ENCODE measurements at places on chromosomes 1 and 21. TPM values are rescaled to one million over a fixed set of nuclear protein-coding genes. Genes with fewer than 3 reads are reported as not detected.

Gene KCNQ4
- 1.5 TPM for total RNA-seq

Gene FTCD
- total RNA-seq: 0.65 TPM

Gene RIIAD1
- not detected for total RNA-seq

Gene KCNN3
- total RNA-seq: not detected

Gene MYOM3
- not detected for total RNA-seq

Gene SLC37A1
- total RNA-seq: 25.4 TPM

Gene ABCB10
- 26.5 TPM for total RNA-seq

Gene GPX7
- 13.5 TPM for total RNA-seq

DNA sequence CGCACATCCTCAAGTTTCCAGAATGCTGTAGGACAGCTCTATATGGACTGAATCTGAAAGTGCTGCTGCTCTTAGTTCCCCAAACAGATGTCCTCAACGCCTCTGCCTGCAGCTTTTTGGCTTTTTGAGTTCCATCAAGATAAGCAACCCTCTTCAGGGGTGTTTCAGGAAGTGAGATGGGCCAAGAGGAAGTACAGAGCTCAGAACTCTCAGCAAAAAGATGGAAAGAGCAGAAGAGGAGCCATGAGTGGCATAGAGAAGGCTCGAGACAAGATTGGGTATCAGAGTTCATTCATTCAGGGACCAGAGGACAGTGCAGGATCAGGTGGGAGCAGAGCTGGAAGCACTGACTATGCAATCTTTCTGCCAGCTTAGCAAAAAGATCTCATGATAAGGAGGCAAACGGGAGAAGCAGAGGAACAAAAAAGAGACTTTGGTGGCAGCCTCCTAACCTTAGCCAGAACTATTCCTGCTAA, at the start of the genes ADORA3 and TMIGD3:
Gene ADORA3 (minus strand): TSS at position 49 of the 476 bp plus-strand sequence. CDS start 279 bp downstream, outside the sequence.
Gene TMIGD3 (minus strand): TSS at position 49 of the 476 bp plus-strand sequence. CDS start 279 bp downstream, outside the sequence.
- H3K27ac ChIP-seq: peak within 1 kb of the TSS; percentile 78
- peaks cover 47% of the 10 kb centered on the region for H3K4me1 ChIP-seq
- no peaks in the 10 kb centered on the region for H3K27me3 ChIP-seq
- peaks cover 3% of the 10 kb centered on the region for H3K36me3 ChIP-seq
- DNase-seq: no peak

DNA sequence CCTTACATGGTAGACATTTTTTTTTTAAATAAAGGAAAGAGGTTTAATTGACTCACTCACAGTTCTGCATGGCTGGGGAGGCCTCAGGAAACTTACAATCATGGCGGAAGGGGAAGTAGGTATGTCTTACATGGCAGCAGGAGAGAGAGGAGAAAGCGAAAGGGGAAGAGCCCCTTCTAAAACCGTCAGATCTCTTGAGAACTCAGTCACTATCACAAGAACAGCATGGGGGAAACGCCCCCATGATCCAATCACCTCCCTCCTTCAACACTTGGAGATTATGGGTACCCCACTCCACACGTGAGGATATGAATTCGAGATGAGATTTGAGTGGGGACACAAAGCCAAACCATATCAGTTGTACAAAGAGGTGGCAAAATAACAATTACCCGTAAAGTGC, 301.7 kb downstream of the GRIK1 start:
- peaks cover 3% of the 10 kb centered on the region for H3K36me3 ChIP-seq
- no peak overlapping the region for H3K27ac ChIP-seq
- no peak for DNase-seq
- peaks cover 2% of the 10 kb centered on the region for H3K27me3 ChIP-seq

DNA sequence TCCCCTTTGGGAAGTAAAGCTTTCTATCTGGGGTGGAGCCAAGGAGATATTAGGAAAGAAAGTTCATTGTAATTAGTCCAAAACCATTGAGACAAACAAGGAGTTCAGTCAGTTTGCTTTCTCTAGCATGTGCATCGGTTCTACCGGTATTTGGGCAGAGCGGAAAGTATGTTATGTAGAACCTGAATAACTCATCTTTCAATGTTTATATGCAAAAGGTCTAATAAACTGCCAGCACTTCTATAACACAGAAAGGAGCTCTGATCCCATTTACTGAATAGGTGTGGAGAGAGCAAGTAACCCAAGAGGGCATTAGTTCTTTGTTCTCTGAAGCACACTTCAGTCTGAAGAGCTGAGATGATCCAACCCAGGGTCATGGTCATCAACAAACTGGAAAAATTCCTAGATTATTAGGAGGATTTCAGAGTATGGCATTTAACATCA, 3.5 kb downstream of the TGFB2 start:
- DNase-seq: no peak
- peaks cover 54% of the 10 kb centered on the region for H3K27me3 ChIP-seq
- H3K4me3 ChIP-seq: no peak overlapping the region

DNA sequence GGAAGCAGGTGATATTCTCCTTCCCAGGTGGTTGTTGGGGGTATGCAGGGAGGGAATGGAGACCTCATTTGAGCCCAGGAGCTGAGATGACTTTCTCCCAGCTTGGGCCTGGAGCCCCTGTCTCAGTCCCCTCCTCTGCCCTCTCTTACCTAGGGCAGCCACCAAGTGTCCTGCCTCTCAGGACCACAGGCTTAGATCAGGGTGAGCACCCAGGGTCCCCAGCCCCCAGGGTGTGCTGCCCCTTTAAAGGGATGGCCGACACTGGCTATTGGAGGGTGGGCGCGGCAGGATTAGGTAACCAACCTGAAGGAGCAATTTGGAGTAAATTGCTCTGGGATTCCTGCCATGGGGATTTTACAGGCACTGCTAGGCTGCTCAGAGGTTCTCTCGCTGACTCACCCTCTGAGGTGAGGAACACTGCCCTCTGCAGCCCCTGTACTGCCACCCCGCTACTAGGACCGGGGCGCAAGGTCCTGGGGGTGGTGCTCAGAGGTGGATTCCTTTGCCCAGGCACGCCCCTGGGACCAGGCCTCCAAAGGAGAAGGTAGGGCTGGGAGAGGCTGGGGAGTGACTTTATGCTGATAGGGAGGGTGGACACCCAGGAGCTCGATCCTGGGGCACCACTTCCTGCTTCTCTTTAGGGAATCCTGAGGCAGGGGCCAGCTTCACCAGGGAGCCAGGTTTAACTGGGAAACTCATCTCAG, 1.5 kb downstream of the RPS6KA1 start:
- H3K36me3 ChIP-seq: no peaks in the 10 kb centered on the region
- DNase-seq: no peak
- peak overlapping the region; percentile 88 for H3K4me3 ChIP-seq
- H3K27ac ChIP-seq: peak overlapping the region; percentile 70
- H3K4me1 ChIP-seq: peaks cover 34% of the 10 kb centered on the region

GRCh38 chr1:205284420-205285144, 37.0 kb downstream of the NUAK2 start:
- H3K4me1 ChIP-seq: peaks cover 66% of the 10 kb centered on the region
- H3K27me3 ChIP-seq: peaks cover 22% of the 10 kb centered on the region
- peak overlapping the region; percentile 91 for H3K27ac ChIP-seq
- peak overlapping the region; percentile 77 for H3K4me3 ChIP-seq

DNA sequence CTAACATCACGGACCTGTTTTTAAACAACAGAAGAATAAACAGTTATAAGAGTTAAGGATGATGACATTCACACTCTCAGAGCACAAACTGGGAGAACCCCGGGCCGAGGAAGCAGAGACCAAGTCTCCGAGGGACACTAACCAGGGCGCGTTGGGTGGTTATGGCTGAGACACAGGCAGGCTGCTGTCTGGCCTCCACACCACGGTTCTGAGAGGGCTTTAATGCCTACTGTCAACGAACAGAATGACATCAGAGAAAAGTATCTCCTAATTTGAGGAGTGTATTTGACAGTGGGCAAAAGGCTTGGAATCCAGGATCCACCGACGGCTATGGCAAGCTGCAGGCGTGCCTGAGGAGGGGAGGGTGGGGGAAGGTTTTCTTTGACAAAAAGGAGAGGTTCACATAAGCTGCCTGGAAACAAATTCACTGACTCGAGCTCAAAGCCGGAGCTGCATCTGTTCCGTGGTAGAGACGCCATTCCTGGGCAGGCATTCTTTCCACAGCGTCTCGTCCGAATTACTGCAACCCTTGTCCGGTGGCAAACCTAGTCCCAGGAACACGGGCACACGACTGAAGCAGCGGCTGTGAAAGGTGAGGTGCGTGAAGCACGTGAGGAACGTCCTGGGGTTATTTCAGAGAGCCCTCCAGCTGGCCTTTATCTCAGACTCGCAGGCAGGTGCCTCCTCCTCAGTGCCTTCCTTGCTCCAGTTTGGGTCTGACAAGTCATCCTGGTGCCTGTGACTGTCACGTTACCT, 9.4 kb downstream of the POFUT2 start:
- H3K36me3 ChIP-seq: no peaks in the 10 kb centered on the region
- H3K4me1 ChIP-seq: no peaks in the 10 kb centered on the region
- DNase-seq: no peak
- no peak overlapping the region for H3K27ac ChIP-seq
- no peak overlapping the region for H3K4me3 ChIP-seq

- no peaks in the 10 kb centered on the region for H3K36me3 ChIP-seq
- H3K4me3 ChIP-seq: no peak overlapping the region
- H3K27me3 ChIP-seq: peaks cover 6% of the 10 kb centered on the region
These were observed 91.0 kb upstream of the PPM1J start for GRCh38 chr1:112806090-112806642.

DNA sequence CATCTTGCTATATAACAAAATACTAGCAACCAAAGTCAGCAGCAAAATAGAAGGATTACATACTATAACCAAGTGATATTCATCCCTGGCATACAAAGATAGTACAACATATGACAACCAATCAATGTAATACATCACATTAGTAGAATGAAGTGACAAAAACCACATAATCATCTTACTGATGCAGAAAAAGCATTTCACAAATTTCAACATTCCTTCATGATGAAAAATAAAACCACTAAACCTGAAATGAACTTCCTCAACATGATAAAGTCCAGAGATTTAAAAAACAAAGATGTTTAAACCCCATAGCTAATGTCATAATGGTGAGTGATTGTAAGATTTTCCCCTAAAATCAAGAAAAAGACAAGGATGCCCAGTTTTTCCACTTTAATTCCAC, 18.6 kb downstream of the RO60 start:
- H3K27ac ChIP-seq: no peak overlapping the region
- H3K4me1 ChIP-seq: no peaks in the 10 kb centered on the region
- no peak for DNase-seq
- no peaks in the 10 kb centered on the region for H3K27me3 ChIP-seq
- H3K4me3 ChIP-seq: no peak overlapping the region

GRCh38 chr1:42231253-42231652, 66.7 kb upstream of the GUCA2A start:
- H3K27ac ChIP-seq: no peak overlapping the region
- no peaks in the 10 kb centered on the region for H3K4me1 ChIP-seq
- no peak for DNase-seq
- H3K36me3 ChIP-seq: peaks cover 16% of the 10 kb centered on the region
- no peak overlapping the region for H3K4me3 ChIP-seq

GRCh38 chr1:162667381-162668080, 35.3 kb downstream of the DDR2 start:
- peaks cover 15% of the 10 kb centered on the region for H3K27me3 ChIP-seq
- no peak for DNase-seq
- no peaks in the 10 kb centered on the region for H3K36me3 ChIP-seq
- no peaks in the 10 kb centered on the region for H3K4me1 ChIP-seq
- H3K4me3 ChIP-seq: no peak overlapping the region
- no peak overlapping the region for H3K27ac ChIP-seq

DNA sequence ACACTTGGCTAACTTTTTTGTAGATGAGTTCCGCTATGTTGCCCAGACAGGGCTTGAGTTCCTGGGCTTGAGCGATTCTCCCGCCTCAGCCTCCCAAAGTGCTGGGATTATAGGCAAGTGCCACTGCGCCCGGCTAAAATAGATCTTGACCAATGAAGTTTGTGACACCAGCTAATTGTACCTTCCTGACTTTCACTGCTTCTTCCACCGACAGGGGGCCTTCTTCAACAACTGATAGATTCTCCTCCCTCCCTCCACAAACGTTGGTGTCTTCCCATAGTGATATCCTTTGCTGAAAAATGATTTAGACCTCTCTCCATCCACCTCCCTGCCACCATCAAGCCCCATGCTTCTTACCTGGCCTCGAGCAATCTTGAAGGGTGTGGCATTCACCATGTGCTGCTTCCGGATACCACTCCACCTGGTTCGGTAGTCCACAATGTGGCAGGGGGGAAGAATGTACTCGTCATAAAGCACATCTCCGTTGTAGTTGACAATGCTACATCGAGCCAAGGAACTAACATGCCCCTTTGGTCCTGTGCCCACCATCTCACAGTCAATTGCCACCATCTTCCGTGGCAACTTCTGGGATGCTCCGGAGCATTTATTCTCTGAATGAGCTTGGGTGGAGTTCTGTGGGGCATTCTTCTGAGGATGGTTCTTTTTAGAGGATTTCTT, 1.6 kb upstream of the METTL25B start:
- H3K27ac ChIP-seq: peak overlapping the region; percentile 99
- no peak for DNase-seq
- H3K4me3 ChIP-seq: no peak overlapping the region

- no peak for DNase-seq
- H3K27me3 ChIP-seq: peaks cover 3% of the 10 kb centered on the region
- H3K36me3 ChIP-seq: peaks cover 11% of the 10 kb centered on the region
- H3K4me3 ChIP-seq: no peak overlapping the region
These were observed 20.7 kb downstream of the PDIK1L start for GRCh38 chr1:26132128-26132833.

DNA sequence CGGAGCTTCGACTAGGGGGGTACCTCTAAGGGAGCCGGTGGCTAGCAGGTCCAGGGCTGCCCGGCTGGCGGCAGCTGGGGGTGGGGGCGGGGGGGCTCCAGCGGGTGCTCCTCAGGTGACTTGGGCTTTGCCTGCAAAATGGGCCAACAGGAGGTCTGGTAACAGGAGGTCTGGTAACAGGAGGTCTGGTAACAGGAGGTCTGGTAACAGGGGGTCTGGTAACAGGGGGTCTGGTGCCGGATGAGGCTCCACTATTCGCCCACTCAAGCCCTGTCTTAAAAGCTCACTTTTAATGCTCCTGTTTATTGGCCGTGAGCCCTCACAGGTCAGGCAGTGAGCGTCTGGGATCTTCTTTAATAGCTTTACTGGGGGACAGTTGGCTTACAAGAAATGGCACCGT, 40.4 kb upstream of the ACTRT2 start:
- H3K36me3 ChIP-seq: no peaks in the 10 kb centered on the region
- H3K27ac ChIP-seq: no peak overlapping the region
- H3K4me1 ChIP-seq: no peaks in the 10 kb centered on the region

DNA sequence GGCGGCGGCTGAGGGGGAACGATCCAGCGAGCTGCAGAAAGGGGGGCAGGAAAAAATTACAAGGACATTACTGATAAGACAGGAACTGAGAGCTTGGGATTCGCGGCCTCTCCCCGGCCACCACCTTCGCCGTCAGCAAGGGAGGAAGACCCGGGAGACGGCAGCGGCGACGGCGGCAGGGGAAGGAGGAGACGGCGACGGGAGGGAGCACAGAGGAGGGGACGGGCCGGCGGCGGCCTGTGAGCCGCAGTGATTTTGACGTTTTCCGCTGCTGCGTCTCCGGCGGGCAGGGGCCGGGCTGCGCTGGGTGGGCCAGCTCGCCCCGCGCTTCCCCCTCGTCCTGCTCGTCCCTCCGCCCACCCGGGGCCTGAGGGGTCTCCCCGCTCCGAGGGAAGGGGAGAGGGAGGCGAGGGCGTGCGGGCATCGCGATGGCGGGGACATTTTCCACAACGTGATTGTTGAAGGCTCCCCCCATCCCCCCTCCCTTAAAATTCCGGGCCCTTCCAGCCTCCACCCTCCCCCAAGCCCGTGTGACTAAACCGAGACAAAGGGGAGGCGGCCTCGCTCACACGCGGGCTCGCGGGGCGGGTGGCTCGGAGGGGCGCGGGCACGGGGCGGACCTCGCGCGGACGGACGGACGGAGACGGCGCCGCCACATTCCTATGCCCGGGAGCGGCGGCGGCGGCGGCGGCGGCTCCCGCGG, 407 bp downstream of the CAMSAP2 start:
- DNase-seq: peak; percentile 62
- peak overlapping the region; percentile 91 for H3K4me3 ChIP-seq
- peaks cover 32% of the 10 kb centered on the region for H3K27me3 ChIP-seq
- H3K4me1 ChIP-seq: peaks cover 15% of the 10 kb centered on the region
- peak overlapping the region; percentile 44 for H3K27ac ChIP-seq

Data from activated naive CD8-positive, alpha-beta T cell treated with anti-CD3 and anti-CD28 coated beads, Interleukin-2, amount 10 ng/mL, durations not matched to agents 7 days and 5 days (primary cell).